HL-60 (cell line): ENCODE measurements at places on chromosomes 7 and 10.

DNA sequence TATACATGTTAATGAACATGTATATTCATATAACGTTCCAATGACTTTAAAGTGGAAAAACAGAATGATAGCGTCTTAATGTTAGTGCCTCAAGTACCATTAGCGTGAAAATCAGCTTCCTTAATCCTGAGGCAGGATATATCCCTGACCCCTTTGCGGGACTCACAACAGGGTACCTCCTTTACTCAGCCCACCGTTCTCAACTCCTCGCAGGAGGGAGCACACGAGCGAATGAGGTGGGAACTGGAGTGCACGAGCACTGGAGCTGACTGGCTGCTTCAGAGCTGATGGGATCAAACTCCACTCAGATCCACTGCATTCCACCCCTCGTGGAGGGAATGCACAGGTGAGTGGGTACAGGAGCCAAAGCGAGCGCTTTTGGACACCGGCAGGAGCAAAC, 36.1 kb downstream of the AVL9 start:
- no peak for DNase-seq

- DNase-seq: no peak
Observed at GRCh38 chr7:85829176-85829575, 642.3 kb upstream of the SEMA3D start.

DNA sequence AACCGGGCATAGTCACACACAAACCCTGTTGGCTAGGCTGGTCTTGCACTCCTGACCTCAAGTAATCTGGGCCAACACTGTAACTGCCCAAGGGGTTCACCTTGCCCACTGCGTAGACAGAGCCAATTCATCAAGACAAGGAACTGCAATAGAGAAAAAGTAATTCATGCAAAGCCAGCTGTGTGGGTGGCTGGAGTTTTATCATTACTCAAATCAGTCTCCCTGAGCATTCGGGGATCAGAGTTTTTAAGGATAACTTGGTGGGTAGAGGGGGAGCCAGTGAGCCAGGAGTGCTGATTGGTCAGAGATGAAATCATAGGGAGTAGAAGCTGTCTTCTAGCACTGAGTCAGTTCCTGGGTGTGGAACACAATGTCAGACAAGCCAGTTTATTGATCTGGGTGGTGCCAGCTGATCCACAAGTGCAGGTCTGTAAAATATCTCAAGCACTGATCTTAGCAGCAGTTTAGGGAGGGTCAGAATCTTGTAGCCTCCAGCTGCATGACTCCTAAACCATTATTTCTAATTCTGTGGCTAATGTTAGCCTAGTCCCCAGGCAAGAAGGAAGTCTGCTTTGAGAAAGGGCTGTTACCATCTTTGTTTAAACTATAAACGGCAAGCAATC, 15.6 kb upstream of the FXYD4 start:
- no peak for DNase-seq

DNA sequence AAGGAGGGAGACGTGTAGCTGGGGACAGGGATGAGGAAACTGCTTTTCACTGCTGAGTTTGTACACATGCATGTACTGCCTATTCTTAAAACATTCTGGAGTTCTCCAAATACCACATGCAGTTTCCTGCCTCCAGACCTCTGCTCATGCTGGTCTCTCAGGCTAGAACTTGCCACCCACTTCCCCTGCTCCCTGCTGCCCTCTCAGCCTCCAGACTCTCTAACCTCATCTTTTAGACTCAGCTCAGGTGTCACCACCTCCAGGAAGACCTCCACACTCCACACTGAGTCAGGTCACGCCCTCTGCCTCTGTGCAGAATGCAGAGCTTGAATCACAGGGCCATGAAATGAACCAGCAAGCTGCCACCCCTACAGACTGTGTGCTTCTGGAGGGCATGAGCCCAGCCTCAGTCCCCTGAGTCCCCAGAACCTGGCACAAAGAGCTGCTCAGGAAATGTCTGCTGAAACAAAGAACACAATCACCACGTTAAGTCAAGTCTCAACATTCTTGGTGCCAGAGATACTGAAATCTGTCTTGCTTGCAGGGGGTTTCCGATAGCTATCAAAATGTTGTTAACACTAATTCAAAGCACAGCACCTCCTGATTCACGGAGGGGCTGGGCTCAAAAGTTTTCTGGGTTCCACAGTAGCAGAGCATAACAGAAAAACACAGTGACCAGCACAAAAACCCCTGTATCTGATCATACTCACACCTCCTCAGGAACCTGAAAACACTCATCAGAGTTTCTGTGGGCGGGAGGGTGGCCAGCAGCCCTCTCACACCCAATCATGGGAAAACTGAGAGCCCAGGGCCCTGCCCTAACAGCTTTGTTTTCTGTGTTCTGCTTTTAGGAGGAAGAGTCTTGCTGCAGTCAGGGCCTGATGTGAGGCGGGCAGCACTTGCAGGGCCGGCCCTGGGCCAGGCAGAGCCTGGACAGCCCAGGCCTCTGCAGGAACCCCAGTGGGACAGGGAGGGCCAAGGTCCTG, 21.1 kb downstream of the FAM53B start:
- no peak for DNase-seq

- DNase-seq: no peak
Observed at GRCh38 chr10:102779680-102780526, 36.2 kb downstream of the WBP1L start.
